NCI-H446 (cell line): ENCODE measurements at places on chromosomes 11 and 22.
A peak's percentile ranks its signal among the peaks of the same experiment; 100 is the strongest.

- no peak for DNase-seq
Measured at GRCh38 chr11:70470127-70470526, 71.8 kb downstream of the CTTN start.

GRCh38 chr11:85572056-85572455 is 55.1 kb downstream of the DLG2 start:
- DNase-seq: no peak

- no peak for DNase-seq
Measured at GRCh38 chr11:69841859-69842698, 22.9 kb upstream of the FGF3 start.

- DNase-seq: no peak
Measured at GRCh38 chr11:13227676-13228255, 49.8 kb upstream of the BMAL1 start.

DNA sequence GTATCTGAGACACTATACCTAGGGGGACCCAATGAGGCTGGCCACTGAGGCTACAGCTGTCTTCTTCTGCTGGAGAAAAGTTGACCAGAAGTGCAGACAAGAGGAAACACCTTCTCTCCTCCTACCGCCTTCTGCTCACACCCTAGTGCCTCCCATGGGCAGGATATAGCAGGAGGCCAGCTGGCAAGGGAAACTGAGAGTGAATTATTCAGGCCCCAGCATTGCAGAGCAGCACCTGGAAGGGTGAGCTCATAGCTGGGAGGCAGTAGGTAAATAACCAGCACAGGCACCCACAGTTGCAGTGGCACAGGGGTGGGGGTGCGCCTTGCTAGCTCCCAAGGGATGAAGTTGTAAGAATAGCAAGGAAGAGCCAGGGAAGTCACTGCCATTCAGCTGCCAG is 267.4 kb upstream of the NCAM1 start:
- no peak for DNase-seq

GRCh38 chr11:70633610-70634009 is 235.3 kb downstream of the CTTN start:
- DNase-seq: no peak

DNA sequence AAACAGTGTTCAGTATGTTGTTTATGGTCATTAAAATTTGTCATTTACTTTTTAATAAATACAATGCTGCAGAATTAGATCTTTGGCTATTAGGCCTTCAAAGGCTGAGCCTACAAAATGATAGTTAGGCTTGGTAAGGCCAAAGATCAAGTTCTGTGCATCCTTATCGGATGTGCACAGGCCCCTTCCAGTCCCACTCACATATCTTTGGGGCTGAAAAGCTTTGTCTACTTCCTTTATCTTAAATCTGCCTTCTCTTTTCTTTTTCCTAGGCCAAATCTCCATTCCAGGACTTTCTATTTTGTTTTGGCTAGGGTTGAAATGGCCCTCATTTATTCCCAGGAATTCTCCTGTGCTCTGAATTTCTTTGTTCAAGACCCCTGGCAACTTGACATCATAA is 3.4 kb upstream of the GLB1L2 start:
- no peak for DNase-seq

DNA sequence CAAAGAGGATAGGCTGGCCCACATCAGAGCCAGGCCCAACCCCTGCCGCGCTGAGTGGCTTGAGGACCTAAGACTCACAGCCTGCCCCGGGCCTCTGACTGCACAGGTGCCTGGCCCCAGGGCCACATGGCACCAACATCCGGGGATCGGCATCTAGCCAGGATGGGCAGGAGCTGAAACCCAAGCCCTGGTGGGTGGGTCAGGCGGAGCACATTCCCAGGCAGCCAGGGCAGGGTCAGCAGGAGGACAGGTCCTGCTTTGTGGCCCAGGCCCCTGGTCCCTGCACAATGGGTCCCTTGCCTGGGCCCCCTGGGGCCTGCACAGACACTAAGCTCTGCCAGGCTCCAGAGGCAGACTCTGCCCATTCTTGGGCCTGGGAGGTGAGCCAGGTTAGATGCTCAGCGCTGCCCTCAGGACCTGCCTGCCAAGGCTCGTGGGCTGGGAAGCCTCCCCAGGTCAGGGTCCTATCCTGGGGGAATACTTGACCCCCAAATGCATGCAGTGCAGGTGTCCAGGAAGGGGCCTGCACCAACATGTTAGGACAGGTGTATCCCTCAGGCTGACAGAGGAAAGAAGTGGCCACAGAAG is 33.5 kb downstream of the ARVCF start:
- no peak for DNase-seq

- no peak for DNase-seq
Measured at GRCh38 chr11:96313163-96313562, 29.8 kb downstream of the MAML2 start.

DNA sequence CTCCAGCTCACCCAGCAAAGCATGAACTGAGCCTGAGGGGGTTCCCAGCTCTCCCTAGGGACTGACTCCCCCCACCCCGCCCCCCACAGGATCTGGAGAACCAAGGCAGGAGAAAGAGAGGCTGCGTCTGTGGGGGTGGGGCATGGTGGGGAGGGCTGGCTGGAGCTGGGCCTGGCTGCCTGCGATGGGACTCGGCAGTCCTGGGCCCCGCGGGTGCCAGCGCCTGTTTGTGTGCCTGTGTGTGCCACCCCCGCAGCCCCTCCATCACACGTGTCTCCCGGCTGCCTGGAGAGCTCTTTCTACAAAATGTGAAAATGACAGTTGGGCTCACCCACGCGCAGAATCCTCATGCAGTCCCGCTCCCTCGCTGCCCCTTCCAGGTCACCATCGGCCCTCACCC is 46.8 kb downstream of the CACNA1I start:
- DNase-seq: no peak

DNA sequence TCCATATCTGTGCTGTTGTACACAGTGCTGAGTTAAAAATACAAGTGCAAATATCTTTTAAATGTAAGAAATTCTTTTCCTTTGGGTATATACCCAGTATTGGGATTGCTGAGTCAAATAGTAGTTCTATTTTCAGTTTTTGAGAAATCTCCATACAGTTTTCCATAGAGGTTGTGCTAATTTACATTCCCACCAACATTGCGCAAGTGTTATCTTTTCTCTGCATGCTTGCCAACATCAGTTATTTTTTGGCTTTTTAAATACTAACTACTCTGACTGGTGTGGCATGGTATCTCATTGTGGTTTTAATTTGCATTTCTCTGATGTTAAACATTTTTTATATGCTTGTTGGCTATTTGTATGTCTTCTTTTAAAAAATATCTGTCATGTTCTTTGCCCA is 6.5 kb downstream of the OR52E8 start:
- DNase-seq: no peak

- peak; percentile 51 for DNase-seq
Measured at GRCh38 chr11:57426929-57427726, at the start of gene SLC43A3. Gene SLC43A3, minus strand, starts transcription at chr11:57427121. Its CDS starts 949 bp downstream, at chr11:57426172.

DNA sequence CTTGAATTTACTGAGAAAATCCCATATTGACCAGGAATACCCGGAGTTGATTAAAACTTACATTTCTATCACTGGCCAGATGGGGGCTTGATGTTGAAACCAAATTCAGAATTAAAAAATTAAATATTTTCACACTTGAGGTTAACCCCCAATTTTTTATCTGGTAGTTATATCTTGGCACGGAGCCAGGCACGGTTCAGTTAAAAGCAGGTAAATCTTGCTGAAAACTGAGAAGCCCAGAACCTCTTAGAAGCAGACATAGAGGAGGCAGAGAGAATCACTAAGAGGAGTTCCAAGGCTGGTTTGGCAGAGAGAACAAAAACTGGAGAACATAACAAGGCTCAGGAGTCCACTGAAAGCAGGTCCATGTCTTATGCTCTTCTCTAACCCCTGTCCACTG is 77.7 kb downstream of the USP35 start:
- no peak for DNase-seq

GRCh38 chr11:46247090-46247489 is 30.4 kb upstream of the CREB3L1 start:
- peak; percentile 81 for DNase-seq

DNA sequence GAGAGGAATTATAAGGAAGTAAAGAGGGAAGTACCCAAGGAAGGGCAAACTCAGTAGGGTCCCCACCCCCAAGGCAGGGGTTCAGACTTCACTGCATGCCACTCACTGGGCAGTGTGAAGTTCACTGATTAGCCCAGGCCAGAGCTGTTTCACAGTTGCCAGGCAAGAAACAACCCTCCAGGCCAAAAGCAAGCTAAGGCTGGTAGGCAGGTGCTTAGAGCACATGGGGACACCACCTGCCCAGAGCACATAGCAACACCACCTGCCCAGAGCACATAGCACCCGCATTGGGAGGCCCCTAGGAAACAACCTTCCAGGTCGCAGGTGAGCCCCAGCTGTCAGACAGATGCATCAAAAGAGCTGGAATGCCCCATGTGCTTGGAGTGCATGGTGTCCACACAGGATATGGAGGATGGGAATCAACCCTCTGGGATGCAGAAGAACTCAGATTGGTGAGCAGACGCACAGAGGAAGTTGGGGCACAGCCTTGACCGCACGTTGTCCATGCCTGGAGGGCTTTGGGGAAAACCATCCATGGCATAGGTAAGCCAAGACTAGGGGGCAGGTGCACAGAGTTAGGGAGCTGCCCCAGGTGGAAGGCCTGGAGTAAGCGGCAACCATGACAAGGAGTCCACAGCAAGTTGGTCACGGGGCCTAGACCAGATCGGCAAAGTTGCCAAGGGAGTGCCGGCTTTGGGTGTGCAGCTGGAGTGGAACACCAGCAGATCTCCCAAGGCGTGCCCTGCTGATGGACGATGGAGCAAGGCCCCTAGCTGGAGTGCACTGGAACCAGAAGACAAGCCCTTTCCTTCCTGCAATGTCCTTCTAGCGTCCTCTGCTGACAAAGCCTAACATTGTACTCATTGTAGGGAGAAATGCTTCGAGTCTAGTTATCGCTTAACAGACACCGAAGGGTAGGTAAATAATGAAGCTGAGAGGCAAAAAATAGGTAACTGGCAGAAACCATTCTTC is 7.8 kb upstream of the TMEM216 start:
- no peak for DNase-seq

GRCh38 chr22:25757686-25758085 is 15.7 kb downstream of the MYO18B start:
- DNase-seq: no peak

GRCh38 chr11:118691926-118692830 is 12.7 kb upstream of the TREH start:
- no peak for DNase-seq

DNA sequence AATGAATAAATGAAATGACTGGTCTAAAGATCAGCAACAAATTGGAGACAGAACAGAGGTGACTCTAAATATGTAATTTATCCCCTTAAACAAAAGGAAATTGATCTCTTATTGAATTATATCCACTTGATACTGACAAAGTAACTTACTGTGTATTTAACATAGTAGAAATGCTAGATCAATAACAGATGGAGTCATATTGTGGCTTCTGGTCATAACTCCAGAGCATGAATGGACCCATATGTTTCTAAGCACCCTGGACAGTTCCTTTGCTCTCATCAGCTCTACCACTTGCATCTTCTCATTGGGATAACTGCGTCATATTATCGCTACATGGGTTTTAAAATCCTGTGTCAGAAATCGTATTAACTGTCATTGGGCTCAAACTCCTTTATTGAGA is 222.3 kb downstream of the ETS1 start:
- no peak for DNase-seq

DNA sequence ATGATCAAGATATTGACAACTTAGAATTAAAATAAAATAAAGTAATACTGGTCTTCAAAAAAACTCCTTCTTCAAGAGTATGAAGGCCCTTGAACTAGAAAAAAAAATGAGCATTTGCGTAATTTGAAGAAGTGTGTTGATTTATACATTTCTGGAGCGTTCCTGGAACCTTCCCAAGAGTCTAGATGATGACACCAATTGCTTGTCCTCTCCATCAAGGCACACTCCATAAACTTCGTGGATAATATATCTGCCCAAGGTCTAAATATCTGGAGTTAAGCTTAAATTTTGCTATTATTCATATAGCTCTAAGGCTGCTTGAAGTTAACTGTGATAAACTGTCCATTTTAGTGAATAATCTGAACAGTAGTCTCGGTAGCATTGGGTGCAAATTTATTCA is 361.3 kb upstream of the CNTN5 start:
- no peak for DNase-seq

DNA sequence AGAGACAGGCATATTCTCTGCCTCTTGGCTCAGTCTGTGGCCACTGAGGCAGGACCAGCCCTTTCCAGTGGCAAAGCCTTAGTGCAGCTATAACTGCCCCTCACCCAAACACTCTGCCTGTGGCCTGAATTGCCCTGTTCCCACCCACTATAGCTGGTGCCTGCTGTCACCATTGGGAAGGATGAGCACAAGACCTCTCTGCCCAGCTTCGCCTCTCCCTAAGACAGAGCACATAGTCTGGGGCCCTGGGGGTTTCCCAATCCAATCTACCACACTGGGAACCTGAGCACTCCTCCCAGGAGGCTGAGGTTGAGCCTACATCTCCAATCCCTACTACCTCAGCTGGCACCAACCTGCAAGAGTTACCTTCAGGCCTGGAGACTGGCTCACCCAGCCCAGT is 670.4 kb downstream of the JRKL start:
- DNase-seq: no peak

- DNase-seq: no peak
Measured at GRCh38 chr11:72758690-72759389, 6.6 kb upstream of the ARAP1 start.

DNA sequence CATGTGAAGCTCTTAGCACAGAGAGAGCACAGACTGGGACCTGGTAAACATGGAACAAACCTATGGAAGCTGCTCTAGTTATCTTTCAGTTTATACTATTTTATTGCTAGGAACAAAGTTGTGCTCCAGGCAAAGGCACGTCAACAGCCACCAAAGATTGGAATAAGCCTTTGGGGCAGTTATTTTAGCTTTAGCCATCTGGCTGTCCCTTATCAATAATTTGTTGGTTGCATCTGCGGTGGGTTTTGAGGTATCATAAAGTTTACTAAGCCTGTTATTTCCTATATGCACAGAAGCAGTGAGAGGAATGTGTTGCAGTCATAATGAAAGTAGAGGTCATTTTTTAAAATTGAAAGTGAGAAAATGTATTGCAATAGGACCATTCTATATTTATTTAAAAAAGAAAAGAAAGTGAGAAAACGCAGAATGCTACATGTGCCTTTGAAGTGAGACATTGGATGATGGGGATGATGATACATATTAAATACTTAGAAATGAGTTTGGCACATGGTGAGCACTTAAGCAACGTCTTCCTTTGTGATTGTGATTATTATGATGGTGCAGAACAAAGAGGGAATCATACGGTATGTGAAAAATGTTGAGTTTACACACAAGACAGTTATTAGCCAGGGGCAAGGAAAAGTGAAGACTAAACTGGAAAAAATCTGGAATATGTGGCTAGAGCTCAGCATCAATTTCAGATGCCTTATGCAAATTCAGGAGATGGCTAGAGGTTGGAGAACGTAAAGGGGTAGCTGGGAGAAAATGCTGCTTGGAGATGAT is 58.3 kb downstream of the PRR5L start:
- DNase-seq: no peak

- DNase-seq: no peak
Measured at GRCh38 chr22:49524362-49524761, 303.3 kb downstream of the BRD1 start.

DNA sequence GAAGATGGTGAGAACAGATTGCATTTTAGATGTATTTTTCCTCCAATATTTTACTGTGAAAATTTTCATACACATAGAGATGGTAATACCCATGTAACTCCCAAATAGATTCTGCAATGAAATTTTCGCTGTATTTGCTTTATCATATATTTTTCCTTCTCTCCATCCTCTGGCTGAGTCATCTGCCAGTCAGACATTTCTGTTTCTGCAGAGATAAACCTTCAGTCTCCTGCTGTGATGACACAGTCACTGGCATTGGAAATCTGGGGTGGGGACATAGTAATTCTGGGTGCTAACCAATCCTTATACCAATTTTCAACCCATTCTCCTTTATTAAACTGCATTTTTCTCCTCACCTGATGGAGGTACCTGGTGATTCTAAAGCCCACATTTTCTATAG is 33.7 kb downstream of the SVIP start:
- DNase-seq: no peak
